ENCODE measurements at places on chromosomes 4 and X.

- no peak for DNase-seq
Observed at GRCh38 chr4:27096142-27096824, 235.6 kb downstream of the STIM2 start.

DNA sequence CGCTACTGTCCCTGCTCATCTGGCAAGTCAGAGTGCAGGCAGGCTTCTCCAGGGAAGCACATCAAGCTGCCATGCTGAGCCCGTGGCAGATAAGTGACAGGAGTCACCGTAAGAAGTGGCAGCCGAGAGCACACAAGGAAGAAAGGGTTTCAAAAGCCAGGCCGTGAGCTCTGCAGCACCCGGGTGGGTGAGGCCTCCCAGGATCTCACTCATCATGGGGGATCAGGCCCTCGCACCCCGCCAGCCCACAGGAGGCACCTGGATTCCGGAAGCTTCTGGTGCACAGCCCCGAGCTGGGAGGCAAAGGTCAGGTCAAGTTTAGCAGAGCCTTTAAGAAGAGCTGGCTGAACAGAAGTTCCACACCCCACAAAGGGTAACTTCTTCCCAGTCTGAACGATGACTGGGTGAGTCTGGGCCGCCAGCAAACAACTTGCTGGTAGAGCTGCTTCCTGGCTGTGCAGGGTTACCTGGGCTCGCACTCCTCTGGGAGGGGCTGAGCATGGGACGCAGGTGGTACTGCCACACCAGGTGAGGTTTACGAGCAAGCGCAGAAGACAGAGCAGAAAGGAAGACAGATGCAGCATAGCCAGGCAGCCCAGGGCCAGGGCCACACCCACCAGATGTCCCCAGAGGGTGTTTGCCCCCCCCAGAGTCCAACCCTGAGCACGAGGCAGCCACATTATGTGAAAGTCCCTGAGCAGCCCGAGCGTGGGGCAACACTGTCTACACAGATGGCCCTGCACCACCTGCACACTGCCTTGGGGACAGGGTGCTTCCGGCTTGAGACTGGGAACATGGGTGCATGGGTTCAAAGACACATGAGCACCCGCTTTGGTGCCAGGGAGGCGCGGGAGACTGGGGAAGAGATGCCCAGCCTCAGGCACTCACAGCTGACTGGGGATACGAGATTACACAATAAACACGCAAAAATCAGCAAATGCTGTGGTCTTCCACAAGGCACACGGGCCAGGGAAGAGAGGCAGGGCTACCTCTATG is 7.7 kb downstream of the CCNQ start:
- DNase-seq = no peak

GRCh38 chr4:17577665-17578481 is 875 bp downstream of the LAP3 start:
- DNase-seq = no peak

GRCh38 chr4:6338175-6338950 is 68.7 kb downstream of the WFS1 start:
- DNase-seq = no peak

DNA sequence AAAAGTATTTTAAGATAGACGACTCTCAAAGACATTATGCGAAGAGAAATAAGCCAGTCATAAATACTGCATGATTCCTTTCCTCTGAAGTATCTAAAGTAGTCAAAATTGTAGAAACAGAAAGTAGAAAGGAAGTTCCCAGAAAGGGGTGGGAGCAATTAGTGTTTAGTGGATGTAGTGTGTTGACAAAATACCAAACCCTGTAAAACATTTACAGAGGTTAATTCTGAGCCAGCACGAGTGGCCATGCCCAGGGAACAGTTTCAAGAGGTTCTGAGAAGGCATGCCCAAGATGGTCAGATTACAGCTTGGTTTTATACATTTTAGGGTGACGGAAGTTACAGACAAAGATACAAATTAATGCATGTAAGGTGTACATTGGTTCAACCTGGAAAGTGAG is 34.4 kb upstream of the SLC25A4 start:
- no peak for DNase-seq

DNA sequence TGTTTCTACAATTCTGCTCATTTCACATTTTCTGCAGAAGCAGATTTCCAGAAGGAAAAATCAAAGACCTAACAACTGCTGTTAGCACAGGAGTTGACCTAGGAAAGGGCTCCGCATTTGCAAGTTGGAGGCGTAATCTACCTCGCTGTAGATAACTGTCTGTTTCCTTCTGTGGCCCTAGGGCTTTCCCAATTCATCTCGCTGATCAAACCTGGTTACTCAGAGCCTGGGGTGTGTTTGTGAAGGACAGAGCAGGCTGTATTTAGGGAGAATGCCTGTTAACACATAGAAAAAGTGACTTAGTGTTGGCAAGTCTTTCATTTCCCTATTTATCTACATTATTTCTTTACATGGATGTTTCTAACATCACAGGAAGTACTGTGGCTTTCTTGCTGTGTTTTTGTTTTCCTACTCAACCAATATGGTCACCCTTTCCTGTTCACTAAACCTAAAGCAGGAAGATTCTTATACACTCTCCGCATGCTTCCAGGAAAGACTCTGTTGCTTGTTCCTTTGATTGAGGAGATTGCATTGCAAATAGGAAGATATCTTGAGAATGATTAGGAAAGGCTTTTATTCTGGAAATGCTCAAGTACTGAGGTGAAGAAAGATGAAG is 40.5 kb downstream of the AGA start:
- no peak for DNase-seq

DNA sequence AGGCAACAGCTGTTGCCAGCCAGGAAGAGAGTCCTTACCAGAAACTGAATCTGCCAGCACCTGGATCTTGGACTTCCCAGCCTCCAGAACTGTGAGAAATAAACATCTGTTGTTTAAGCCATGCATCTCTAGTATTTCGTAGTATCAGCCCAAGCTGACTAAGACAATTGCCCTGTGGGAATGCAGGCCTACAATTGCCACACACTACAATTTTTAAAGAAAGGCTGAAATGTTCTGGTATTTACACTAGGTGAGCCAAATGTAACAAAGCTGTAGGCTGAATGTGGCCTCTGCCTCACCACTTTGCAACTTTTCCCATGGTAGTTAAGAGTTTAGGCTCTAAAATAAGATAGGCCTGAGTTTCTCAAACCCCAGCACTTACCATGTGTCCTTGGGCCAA is 59.1 kb downstream of the SPATA18 start:
- no peak for DNase-seq

DNA sequence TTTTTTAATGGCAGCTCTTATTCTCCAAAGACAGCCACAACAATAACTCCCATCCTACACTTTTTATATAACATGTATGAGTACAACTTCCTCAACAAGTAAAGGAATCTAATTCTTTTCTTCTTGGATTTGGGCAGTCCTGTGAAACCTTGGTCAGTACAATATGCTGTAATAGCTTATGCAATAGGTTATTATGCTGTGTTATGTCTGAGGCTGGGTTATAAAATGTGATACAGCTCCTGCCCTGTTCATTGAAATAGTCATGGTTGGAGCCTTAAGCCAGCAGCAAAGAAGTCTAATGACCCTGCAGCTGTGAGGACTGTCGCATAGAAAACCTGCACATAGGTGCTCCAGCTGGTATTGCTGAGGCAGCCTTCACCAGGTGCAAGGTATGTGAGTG is 215.8 kb upstream of the RASGEF1B start:
- DNase-seq = no peak

GRCh38 chr4:147102596-147102995 is 156.9 kb upstream of the TTC29 start:
- no peak for DNase-seq

GRCh38 chr4:25552580-25553271 is 102.9 kb upstream of the SLC34A2 start:
- no peak for DNase-seq

GRCh38 chr4:173056710-173057109 is 111.9 kb upstream of the GALNT7 start:
- DNase-seq = no peak
